Activated CD4-positive, alpha-beta T cell treated with anti-CD3 and anti-CD28 coated beads, Interleukin-2, amount 50 U/mL, for 48 hours (primary cell): ENCODE measurements at places on chromosomes 11 and 22.

GRCh38 chr22:33389936-33390335, 331.8 kb upstream of the SYN3 start:
- no peak for DNase-seq

GRCh38 chr11:103624708-103625623, 411.5 kb upstream of the DDI1 start:
- no peak for DNase-seq

DNA sequence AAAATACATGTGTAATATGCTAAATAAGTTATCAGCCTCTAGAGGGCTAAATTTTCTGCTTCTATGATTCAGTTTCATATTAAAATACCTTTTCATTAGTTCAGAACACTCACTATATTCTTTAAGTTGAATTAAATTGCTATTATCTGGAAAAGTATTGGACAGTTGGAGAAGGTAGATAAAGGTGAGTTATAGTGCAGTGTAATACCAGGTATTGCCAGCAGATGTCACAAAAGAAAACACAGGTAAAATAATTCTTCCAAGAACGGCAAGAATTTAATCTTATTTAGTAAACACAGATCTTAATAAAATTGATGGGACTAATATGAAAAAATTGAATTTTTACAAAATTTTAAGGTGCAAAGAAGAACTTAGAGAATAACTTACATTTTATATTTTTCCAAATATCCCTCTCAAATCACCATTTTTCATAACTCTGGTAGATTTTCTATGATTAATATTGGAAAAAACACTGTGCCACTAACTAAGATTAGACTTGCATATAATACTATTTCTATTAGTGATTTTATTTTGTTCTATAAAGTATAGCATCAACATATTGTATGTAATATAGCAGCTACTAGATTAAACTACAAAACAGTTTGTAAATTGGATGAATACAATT, 1.7 kb upstream of the LRRC4C start:
- DNase-seq, result no peak

DNA sequence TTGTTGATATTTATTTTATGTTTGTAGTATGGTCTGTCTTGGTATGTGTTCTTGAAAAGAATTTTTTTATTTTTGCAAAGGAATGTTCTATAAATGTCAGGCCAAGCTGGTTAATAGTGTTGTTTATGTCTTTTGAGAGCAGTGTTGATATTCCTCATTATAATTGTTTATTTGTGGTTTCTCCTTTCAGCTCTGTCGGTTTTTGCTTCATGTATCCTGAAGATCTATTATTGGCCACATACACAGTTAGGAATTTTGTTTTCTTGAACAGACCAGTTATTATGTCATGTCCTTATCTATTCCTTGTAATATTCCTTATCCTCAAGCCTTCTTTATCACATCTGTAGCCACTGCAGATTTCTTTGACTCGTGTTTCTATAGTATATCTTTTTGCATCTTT, 56.5 kb downstream of the PDHX start:
- no peak for DNase-seq

GRCh38 chr22:37855462-37855861, 6.2 kb downstream of the EIF3L start:
- DNase-seq, result no peak
